ENCODE measurements at places on chromosomes 3 and 15.

DNA sequence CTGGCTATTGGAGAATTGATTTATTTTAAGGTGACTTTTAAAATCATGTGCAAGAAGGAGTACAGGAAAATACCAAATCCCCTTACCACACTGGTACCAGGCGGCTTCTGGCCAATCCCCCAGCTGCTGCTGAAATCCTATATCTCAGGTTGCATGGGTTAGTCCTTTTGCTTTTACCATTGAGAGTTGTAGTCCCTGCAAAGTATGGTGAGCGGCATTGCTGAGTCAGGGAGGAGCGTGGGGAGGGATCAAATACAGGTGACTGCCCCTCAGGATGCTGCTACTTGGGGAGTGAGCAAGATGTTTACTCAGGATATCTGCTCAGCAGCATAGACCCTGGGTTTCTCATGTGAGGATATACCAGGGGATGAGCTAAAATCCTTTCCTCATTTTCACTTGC is 131.9 kb upstream of the STAC start:
- DNase-seq, result no peak

DNA sequence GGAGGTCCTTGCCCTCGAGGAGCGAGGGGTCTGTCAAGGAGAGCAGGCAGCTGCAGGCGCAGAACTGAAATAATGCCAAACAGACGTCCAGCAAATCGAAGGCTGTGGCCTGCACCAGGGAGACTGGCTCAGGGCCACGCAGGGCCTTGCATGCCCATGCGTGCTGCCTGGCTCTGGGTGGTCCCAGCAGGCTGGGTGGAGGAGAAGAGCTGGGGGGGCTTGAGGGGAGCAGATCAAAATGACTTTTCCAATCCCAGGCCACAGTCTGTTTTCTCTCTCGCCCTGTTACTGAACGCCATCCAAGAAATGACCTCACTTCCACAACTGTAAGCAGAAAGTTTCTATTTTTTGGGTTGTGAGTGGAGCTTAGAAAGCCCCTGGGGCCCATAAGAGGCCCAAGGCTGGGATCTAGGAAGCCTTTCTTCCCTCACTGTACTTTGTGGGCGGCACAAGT is 96.9 kb upstream of the RPL32 start:
- DNase-seq, result no peak

- DNase-seq, result no peak
Measured at GRCh38 chr15:80594091-80594889, 100.8 kb upstream of the ABHD17C start.

GRCh38 chr15:73844356-73844755 is 29.0 kb upstream of the TBC1D21 start:
- DNase-seq, result peak; percentile 82

DNA sequence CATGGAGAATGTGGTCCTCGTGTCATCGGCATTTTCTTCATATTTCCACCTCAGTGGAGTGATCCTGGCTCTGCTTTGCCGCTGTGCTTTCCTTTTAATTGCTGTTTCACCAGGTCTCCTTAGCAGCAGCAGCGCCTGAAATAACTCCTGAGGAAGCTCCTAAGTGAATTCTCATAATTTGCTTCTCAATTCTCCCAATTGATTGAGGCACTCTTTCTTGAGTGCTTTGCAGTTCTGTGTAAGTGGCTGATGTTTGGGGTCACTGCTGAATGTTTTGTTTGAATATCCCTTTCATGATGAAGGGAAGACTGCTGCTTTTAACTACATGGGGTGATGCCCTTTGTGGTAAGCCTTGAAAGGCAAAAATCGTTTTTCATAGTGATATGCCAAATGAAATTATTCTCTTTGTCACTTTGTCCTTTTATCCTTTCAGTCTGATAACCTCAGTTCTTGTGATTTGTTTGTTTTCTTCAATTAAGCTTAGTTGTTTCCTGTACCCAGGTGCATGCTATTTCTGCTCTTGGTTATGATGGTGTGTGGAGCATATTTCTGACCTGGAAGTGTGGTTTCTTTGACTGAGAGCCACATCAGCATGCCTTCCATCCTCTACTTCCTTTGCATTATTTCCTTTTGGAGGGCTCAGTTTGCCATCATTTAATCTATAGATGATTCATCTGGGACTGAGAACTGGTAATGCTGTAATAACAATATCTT is 36.7 kb downstream of the HMG20A start:
- DNase-seq, result no peak

DNA sequence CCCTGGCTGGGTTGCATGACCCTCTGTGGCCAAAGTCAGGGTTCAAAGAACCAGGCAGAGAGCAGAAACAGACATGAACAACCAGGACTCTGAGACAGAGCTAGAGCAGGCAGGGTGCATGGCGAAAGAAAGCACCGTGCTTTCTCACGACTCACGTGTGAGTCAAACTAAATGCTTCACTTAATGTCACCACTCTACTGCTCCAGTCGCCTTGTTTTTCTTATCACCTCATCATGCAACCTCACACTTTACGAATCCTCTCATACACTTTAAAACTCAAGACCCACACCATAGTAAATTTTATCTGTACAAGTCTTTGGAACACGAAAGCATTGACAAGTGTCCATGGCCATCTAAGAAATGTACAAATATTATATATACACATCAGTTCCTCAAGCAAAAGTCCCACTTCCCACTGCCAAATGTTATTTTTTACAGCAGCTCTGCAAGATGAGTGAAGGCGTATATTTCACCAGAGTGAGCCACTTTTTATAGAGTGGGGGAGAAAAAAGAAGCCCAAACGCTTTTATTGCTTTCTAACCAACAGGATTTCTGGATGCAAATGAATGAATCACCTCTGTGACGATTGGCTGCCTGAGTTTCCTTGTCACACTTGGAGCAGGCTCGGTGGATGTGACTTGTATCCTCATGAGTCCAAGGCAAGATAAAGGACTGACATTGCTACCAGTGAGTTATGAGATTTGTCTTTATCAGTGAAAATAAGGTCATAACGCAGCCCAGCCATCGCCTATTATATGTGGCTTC is 16.0 kb upstream of the MEGF11 start:
- peak; percentile 38 for DNase-seq

- no peak for DNase-seq
Measured at GRCh38 chr15:91860498-91860897, 7.0 kb downstream of the SLCO3A1 start.

DNA sequence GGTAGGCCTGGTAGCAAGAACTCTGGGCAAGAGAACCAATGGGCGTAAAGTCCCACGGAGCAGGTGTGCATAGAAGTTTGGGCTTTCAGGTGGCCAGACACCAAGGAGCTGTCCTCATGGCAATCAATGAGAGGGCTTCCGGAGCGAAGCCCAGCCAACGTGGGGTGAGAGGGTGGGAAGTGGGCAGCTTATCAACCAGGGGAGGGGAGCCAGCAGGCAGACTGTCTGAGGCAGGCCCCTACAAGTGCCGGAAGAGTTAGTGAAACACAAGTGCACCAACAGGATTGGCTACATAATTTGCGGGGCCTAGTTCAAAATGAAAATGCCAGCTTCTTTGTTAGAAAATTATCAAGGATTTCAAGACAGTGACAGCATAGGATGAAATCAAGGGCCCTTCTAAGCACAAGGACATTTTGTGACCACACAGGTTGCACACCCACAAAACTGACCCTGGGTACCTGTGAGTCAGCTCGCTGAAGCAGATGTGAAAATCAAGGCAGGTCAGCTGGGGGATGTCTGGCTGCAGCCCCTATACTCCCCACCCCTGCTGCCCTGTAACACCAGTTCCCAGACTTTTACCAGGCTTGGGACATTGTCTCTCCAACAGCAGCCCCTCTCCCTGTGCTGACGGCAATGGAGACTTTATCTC is 102.1 kb upstream of the ETV5 start:
- DNase-seq, result no peak

DNA sequence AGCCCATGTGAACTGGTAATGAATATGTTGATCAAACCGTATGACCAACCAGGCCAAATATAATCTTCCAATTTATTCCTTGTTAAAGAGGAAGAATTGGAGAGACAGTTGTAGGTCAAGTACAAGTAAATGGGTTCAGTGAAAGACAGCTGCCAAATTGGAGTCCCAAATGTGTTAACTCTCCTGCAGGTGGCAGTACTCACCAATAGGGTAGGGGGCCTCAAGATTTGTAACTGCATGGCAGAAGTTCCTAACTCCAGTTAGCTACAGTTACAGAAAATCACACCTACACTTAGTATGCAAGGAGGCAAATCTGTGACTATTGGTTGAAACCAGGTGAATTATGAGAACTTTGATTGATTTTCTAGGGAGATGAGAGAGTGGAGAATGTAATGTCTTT is 278.0 kb downstream of the ZBBX start:
- no peak for DNase-seq

- DNase-seq, result peak; percentile 64
Measured at GRCh38 chr15:67542420-67543347, at the start of gene MAP2K5. Gene MAP2K5 (plus strand): TSS chr15:67542703. CDS start chr15:67543336, 633 bp downstream.

- DNase-seq, result no peak
Measured at GRCh38 chr15:72847806-72848205, 64.2 kb upstream of the ADPGK start.

GRCh38 chr3:78785004-78785403 is 982.8 kb downstream of the ROBO1 start:
- DNase-seq, result no peak

DNA sequence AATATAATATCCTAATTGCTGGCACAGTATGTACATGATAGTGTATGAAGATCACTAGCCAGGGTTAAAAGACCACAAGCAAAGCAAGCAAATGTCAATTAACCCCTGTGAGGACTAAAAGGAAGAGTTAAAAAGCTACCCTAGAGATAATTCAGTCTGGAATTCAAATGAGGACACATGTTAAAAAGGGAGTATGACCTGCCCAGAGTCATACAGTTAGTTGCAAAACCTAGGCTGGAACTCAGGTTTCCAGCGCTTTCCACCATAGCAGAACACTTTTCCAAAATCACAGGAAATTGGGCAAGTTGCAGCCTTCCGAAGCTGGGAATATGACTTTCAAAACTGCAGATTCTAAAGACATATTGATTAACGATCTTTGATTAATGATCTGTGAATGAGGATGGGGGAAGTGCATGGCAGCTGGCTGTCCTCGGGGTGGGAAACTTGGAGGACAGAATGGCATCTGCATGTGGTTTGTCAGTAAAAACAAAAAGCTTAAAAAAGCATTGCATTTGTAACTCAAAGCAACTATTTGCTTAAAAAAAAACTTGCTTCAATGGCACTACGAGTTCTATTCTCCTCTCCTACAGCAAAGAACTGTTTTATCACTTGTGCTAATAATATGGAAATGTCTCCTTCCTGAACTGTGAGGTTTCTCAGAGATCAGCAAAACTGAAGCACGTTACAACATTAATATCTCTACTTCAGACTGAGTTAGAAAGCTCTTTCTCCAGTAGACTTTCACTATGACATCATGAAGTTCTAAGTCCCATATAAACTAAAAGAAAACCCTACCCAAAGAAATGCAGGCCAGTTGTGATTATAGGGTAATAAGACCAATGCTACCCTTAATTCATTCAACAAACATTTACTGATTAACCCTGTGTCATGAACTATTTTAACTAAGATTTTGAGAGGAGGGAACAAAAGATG is 46.2 kb downstream of the IGSF11 start:
- DNase-seq, result no peak

GRCh38 chr15:38688761-38689160 is 124.1 kb upstream of the RASGRP1 start:
- DNase-seq, result no peak

- DNase-seq, result no peak
Measured at GRCh38 chr3:195918176-195918575, 9.8 kb upstream of the TNK2 start.

DNA sequence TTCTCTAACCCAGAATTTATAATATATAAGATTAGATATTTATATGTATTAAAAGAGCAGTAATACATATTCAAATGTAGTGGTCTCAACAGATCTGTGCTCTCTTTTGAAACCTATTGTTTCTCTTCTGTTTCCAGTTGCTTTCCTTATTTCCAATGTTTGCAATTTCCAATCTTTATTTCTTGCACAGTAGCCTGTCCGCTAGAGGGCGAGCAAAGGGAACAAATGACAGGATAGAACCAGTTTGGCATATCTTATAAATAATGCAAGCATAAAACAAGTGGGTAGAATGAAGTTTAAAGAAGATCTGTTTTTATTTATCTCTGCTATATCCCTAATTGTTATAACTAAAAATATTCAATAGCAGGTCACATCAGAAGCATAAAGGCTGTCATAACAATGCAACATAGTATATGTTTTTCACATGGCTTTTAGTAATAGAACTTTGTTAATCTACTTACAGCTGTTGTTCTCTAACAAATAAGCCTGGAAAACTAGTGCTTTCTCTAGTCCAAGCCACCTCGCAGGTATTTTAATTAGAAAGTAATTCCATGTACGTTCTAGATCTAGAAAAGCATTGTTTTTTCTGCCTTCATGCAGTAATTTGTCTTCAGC is 15.1 kb upstream of the TCAIM start:
- DNase-seq, result peak; percentile 65

- DNase-seq, result peak; percentile 11
Measured at GRCh38 chr3:35426366-35426958, 212.9 kb upstream of the ARPP21 start.

GRCh38 chr3:197460002-197460401 is 95.8 kb downstream of the BDH1 start:
- no peak for DNase-seq

DNA sequence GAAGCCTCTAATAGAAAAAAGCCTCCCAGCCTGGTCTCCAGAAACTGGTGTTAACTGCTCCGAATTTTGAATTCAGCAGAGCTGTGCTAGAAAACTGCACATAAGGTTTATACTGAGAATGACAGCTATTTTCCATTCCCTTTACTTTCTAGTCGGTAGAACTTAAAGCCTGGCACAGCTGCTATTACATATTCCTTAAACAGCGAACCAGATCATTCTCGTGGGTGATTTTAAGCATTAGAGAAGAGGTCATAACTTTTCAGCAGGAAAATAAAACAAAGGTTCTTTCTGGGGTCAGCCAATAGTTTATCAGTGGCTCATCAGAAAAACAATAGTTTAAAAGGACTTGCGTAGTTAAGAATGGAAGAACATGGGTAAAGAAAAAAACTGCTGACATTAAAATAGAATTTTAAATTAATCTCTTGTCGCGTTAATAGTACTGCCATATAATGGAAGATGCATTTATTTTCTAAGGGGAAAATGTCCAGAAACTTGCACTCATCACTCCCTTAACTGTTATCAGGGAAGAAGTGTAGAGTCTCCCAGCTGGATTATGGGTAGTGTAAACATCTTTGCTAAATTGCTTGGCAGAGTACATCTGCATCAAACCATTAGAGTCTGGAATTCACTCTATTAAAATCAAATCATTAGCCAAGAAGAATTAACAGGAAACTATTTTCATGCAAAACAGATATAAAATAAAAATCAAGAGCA is 7.9 kb downstream of the VGLL4 start:
- no peak for DNase-seq

DNA sequence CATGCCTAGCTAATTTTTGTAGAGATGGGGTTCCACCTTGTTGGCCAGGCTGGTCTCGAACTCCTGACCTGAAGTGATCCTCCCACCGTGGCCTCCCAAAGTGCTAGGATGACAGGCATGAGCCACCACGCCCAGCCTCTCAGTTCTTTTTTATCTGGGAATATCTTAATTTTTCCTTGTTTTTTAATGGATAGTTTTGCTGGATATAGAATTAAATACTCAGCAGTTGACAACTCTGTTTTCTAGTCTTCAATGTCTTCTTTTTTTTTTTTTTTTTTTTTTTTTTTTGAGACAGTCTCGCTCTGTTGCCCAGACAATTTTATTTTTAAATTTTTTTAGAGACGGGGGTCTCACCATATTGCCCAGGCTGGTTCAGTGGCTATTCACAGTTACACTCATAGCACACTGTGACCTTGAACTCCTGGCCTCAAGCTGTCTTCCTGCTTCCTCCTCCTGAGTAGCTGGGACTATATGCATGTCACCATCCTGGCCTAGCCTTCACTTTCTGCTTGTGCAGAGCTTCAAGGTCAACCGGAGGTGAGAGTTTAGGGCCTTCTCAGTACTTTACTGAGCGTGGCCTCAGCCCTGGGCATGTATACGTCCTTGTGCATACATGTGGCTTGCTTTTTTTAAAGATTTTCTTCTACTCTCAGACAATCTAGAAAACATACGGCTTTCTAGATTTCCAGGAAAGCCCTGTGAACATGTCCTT is 120.5 kb downstream of the ZNF609 start:
- no peak for DNase-seq

All from iris pigment epithelial cell (primary cell).